ENCODE measurements at places on chromosomes 11 and 22.

DNA sequence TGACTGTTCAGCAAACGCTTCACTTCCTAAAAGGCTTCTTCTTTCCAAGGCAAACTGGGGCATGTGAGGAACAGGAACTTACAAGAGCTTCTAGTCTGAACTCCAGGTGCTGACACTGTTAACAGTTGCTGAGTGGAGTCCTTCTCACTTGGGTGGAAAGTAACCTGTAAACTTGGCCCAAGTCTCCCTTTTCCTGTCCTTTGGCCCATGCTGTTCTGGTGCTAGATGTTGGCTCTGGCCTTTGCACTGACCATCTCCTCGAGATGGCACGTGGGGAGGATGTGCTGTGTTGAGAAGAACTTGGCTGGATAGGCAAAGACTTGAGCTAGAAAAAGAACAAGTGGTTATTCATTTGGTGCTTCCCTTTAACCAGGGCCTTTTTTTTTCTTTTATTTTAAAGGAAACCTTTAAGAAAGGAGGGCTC, 53.6 kb downstream of the PTPRJ start:
- no peak for DNase-seq

- DNase-seq = no peak
Observed at GRCh38 chr11:8096575-8096974, 15.6 kb downstream of the TUB start.

DNA sequence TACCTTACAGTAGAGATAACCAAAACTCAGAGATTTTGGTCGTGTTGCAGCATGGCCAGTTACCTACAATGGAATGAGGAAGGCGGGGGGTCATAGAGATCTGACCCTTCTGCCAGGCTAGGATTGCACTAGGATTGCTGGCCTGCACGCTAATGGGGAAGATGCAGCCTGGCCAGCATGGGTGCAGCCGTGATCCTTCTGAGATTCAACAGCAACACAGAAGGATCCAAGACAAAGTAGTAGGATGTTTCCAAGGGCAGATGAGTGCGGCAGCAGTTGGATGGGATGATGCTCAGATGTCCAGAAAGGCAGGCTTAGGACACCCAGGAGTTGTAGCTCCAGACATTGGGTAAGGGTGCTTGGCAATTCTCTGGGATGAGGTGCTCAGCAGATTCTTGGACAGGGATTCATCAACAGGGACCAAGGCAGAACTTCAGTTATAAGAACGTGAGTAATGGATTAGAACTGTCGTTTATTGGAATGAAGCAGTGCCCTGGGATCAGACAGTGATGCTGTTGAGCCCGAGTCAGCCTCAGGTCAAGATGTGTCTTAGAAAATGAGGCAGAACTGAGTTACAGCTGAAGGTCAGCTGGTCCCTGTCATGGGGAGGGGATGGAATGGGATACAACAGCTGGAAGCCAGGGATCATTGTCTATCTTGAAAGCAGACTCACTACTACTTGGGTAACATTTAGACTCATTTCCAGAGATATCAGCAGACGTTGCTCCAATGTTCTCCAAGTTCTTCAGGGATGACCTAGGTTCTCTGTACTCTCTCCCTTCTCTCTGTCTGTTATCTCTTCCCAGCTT, 71.0 kb downstream of the PARVA start:
- no peak for DNase-seq

GRCh38 chr11:102930451-102930850, 25.1 kb downstream of the MMP13 start:
- DNase-seq = no peak

GRCh38 chr22:16914006-16914405, 88.8 kb upstream of the XKR3 start:
- no peak for DNase-seq

Data from CD8-positive, alpha-beta memory T cell (primary cell).